ENCODE measurements at places on chromosomes 7 and 10. TPM values are rescaled to one million over a fixed set of nuclear protein-coding genes. Genes with fewer than 3 reads are reported as not detected.
A peak's percentile ranks its signal among the peaks of the same experiment; 100 is the strongest.

DNA sequence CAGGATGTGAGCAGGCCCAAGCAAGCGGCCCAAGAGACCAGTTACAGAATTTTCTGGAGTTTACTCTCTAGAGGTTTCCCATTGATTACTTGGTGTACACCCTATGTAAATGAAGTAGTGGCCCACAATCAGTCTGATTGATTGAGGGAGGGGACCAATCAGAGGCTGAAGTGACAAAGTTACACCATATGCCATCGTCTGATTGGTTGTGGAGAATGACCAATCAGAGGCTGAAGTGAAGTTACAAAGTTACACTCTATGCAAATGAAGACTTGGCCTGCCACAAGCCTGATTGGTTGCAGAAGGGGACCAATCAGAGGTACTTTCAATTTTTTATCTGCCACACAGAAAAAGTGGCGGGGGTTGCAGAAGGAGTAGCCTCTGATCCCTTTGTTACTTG lies 83.7 kb downstream of the KIF20B start:
- no peak for DNase-seq

DNA sequence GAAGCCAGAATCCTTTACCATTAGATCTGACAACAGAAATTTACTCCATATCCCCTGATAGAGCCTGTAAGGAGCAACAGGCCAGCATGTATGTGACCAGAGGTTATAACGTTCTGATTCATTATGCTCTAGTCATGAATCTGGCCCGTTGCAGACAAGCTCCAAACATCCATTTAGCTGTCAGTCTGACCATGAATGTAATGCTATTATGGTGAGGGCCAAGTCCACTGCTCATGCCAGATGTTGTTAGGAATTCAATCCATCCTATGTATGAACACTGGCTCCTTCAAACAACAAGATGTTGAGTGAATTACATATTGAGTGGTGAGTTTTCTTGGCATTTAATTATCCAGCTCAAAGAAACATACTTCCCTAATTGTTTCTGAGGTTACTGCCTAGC lies 610.1 kb upstream of the ANKRD30A start:
- DNase-seq: no peak

DNA sequence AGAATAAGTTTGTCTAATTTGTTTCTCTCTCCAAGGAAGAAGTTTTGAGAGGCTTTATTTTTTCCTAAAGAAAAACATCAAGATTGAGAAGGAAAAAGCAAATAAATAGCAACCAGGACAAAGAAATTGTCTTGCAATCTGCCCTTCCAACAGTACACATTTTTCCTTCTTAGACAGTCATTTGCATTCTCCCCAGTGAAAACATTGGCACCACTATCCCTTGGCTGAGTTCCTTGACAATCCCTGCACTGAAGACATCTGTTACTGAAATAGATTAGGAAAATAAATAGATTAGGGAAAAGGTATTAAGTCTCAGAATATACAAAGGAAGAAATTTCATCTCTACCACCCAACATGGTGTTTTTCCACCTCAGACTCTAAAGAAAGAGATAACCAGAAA lies 12.2 kb upstream of the TMEM243 start:
- peak; percentile 34 for DNase-seq

DNA sequence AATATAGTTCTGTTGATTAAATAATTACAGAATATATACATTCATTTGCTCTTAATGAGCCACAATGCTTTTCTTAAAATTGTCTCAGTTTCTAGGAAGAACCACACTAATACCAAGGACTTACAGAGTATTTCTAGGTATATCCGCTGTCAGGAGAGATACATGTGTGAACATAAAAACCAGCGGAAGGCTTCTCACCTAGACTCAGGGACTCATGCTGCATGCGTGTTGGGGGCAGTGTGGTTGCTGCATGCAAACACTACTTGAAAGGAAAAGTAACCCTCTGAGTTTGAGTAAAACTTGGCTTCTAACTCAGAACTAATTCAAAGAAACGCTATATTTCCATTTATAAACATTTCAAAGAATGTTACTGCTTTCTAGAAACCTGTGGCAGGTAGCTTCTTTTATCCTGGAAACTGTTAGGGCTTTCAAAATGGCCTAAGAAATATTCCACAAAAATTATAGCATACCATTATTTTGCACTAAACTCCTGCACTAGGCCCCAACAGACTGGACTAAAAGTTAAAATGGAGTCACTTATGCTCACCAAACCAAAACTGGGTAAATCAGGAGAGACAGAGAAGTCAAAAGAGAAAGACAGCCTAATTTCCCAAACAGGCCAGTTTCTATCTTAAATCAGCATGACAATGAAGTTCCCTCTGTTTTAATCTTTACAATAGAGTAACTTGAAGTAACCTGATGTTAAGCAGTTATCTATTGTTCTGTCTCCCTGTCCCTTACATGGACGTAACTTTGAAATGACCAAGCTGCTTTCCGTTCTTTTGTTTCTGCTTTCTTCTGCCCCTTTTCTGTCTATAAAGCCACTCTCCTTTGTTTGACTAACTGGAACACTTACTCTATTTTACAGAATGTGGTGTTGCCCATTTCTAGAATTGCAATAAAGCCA lies 95.2 kb upstream of the FAM133B start:
- DNase-seq: no peak

DNA sequence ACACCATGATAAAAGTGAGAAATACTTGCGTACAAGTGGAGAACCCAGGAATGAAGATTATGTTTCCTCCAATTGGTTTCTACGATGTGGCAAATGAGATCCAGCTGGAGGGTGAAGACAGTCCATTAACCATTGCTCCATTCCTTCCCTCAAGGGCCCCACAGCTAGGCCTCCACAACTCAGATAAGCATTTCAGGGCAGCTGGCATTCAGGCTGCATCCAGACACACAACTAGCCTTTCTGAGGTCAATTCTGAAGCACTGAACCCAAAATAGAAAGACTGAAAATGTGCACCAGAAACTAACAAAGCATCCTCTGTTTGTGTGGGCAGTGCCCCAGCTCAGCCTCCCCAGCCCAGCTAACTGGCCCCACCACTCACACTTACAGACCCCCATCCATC lies 94.8 kb downstream of the GSAP start:
- DNase-seq: peak; percentile 59

GRCh38 chr10:103652599-103653281 lies 159.2 kb downstream of the NEURL1 start:
- no peak for DNase-seq

DNA sequence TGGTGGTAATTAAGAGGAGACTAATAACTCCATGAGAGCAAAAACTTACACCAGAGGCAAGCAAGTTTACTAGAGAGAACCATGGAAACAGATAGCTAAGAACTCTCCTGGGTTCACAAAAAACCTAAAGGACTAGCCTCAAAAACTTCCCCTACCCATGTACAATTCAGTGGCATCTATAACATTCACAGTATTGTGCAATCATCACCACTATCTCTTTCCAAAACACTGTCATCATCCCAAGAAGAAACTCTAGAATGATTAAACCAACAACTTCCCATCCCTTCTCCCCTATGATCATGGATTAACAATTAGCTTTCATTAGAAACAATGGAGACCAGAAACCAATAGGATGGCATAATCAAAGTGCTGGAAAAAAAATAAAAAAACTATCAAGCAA lies 1038.3 kb downstream of the LRMDA start:
- no peak for DNase-seq

- no peak for DNase-seq
Measured at GRCh38 chr10:24569330-24569796, 154.3 kb downstream of the ARHGAP21 start.

DNA sequence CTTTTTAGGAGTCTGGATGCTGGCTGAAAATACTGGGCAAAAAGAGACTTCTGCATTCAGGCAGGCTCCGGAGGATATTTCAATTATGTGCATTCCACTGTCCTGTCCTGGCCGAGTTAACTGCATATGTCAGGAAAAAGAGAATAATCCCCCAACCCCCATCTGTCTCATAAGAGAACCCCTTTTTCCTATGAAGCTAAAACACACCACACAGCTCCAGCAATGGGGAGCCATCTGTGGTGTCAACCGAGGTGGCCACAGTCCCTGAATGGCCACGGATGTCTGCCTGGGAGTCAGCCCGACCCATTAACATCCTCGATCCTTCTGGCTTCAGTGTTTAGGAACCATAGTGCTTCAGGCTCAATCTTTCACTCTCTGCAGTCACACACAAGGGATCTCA lies 70.4 kb downstream of the RSU1 start:
- DNase-seq: no peak

GRCh38 chr10:111856631-111857030 lies 326.9 kb downstream of the GPAM start:
- peak; percentile 50 for DNase-seq

DNA sequence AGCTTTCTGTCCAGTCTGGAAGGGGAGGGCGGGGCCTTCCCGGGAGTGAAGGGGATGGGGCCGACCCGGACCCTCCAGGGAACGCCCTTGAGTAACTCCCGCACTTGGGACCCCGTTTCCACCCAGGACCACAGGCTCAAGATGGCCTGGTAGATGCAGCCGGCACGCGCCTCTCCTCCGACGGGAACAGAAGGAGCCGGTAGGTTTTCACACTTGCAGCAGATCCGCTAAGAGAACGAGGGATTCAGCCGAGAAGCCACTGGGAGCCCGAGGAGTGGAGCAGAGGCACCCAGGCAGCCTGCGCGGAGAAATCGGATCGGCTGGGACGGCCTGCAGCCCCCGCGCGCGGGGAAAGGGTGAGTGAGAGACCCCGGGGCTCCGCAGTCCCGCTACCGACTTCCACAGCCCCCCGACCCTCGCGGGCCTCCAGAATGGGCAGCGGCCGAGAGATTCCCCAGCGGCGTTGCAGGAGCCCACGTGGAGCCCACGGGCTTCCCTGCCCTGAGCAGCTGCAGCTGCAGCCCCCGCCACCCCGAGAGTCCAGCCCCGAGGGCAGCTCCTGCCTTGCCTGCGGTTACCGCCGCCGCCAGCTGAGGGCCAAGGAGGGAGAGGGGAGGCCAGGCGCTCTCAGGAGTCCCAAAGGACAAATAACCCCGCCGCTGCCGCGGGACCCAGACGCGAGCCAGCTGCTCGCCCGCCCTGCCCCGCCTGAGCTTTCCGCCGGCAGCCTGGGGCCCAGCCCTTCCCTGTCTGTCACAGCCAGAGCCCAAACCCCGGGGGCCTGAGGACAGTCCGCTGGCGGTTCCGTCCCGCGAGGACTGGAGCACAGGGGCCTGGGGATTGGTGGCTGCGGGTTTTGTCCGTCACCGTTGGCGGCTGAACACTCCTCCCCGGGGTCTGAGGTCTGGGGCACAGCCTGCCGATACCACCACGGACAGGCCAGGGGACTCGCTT lies 21.8 kb downstream of the IFT22 start:
- DNase-seq: peak; percentile 47

DNA sequence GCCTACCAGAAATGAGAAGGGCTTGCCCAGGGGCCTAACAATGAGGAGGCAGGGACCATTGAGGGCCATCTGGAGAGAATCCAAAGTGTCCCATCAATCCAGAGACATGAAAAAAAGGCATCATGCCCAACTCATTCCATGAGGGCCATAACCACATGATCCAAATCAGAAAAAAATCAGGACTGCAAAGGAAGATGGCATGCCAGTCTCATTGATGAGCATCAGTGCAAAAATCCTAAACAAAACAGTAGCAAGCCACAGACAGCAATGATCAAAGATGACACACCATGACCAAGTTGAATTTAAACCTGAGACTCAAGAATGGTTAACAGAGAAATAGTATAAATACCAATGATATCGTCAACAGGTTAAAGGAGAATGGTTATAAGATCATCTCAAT lies 7.0 kb upstream of the CYP3A4 start:
- DNase-seq: no peak

GRCh38 chr7:28685644-28686417 lies 272.3 kb downstream of the TRIL start:
- peak; percentile 100 for DNase-seq

GRCh38 chr10:89416465-89416864 lies 2.1 kb downstream of the IFIT5 start:
- no peak for DNase-seq

DNA sequence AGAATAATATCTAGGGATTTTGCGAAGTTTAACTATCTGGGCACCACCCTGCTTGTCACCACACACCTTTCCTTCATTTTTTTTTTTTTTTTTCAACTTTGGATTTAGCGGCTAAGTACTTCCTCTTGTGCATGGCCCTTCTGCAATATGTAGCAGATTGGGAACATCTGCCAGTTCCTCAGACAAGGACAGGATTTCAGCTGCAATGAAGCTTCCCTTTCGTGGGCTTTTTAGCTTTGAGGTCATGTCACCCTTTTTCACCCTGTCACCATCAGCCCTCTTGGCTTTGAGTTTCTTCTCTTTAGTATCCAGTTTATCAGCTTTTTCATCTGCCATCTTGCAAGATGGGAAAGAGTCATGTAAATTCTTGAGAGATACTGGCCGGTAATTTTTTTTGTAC lies 81.6 kb upstream of the ETV1 start:
- DNase-seq: no peak

- no peak for DNase-seq
Measured at GRCh38 chr7:7920481-7920880, 48.1 kb upstream of the GLCCI1 start.

- DNase-seq: no peak
Measured at GRCh38 chr7:734214-734613, 7.1 kb upstream of the PRKAR1B start.

- no peak for DNase-seq
Measured at GRCh38 chr10:82543631-82544030, 668.6 kb downstream of the NRG3 start.

DNA sequence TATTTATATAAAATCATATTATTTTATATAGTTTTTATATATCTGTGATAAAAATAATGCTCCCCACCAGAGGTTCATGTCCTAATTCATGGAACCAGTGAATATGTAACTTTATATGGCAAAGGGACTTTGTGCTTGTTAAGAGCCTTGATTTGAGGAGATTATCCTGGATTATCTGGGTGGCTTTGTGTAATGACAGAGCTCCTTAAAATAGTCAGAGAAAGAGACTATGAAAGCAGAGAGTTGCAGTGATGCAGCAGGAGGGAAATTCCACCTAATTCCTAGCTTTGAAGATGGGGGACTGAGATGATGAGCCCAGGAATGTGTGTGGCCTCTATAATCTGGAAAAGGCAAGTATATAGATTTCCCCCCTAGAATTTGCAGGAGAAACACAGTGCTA lies 1034.2 kb upstream of the C7orf33 start:
- DNase-seq: no peak

GRCh38 chr7:22430457-22430856 lies 69.5 kb downstream of the STEAP1B start:
- no peak for DNase-seq

Gene TUBB8
- total RNA-seq: not detected

Gene BICC1
- total RNA-seq: 10.3 TPM

Gene IDI2
- not detected for total RNA-seq

Gene LRRC4
- total RNA-seq: 1.3 TPM

Gene ABCB1
- not detected for total RNA-seq

Gene SPDYE9
- 0.26 TPM for total RNA-seq

Gene GPR26
- not detected for total RNA-seq

Gene TM9SF3
- 109 TPM for total RNA-seq

Gene HOXA9
- total RNA-seq: 9.1 TPM

Gene OR2A1
- total RNA-seq: not detected

Gene GFRA1
- 12.9 TPM for total RNA-seq

Gene CYP2E1
- total RNA-seq: 0.45 TPM

Gene ANKRD61
- total RNA-seq: 0.35 TPM

Gene FGL2
- total RNA-seq: 7.5 TPM

Gene POU6F2
- 0.11 TPM for total RNA-seq

Measured in myocyte (in vitro differentiated cells).